ENCODE measurements at places on chromosomes 1 and 21.

DNA sequence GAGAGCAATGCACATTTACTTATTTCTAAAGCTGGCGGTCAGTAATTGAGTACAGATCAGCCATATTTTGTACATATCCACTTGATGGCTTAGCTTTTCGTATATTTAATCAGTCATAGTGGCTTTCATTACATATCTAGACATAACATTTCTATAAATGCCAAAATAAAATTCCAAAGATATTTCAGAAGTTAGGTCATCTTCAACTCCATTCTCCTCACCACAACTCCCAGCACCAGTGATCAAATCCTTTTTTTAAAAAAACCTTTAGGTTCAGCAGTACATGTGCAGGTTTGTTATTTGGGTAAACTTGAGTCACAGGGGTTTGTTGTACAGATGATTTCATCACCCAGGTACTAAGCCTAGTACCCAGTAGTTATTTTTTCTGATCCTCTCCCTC, 53.9 kb upstream of the GNG4 start:
- DNase-seq = no peak

DNA sequence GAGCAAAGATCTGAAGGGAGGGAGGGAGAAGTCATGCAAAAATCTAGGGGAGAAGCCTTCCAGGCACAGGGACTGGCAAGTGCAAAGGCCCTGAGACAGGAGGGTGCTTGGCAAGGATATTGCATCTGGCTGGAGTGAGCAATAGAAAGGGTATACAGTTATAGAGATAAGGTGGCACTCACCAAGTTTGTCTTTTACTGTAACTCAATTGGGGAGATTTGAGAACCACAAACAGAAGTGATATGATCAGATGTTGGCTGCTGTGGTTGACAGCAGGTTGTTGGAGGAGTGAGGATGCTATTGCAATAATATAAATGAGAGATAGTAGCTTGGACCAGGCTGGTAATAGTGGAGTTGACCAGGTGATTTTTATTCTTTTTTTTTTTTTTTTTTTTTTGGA, 25.6 kb downstream of the MCOLN3 start:
- DNase-seq = no peak

GRCh38 chr1:27724961-27725373, 794 bp upstream of the FAM76A start:
- peak; percentile 75 for DNase-seq

DNA sequence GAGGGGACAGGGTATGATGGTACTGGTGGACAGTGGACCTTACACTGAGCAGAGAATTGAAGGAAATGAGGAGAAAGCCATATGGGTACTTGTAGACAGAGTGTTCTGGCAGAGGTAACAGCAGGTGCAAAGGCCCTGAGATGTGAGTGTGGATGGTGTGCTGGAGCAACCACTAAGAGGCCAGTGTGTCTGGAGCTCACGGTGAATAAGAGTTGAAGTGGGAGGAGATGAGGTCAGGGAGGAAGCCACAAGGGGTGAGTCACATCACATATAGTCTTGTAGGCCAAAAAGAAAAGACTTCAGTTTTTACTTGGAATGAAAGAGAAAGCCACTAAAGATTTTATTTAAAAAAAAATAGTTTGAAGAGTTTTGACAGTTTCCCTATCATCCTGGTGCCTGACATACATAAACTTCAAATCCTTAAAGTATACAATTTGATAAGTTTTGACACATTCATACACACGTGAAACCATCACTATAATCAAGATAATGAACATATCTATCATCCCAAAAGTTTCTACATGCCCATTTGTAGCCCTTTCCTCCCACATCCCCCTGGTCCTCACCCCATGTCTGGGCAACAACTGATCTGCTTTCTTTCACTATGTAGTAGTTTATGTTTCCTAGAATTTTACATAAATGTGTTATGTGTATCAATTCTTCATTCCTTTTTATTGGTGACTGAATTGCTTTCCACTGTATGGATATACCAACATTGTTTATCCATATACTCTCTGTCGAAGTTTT, 148.4 kb downstream of the GPATCH2 start:
- DNase-seq = no peak

DNA sequence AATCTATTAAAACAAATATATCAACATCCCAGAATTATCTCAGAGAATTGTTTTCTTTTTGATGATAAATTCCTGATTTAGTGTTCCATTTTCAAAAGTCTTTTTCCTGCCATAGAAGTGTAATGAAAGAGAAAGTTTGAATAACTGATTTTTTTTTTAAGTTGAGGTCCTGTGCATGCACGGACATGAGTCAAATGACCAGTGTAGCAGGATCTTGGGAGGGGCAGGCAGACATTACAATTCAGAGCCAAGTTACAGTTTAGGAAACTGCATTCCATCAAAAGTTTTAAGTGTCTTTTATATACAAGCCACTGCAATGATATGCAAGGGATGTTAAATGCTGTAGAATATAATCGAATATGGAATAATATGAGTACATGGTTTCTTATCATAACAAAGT, 227.5 kb downstream of the HMCN1 start:
- no peak for DNase-seq

- DNase-seq = no peak
Measured at GRCh38 chr1:97764991-97765390, 155.8 kb downstream of the DPYD start.

GRCh38 chr1:201562257-201562656, 23.3 kb downstream of the NAV1 start:
- DNase-seq = no peak

GRCh38 chr1:156571919-156572662, at the start of gene IQGAP3:
Gene IQGAP3, minus strand, starts transcription at chr1:156572565. Its CDS starts 36 bp downstream, at chr1:156572529.
- DNase-seq = peak; percentile 92

DNA sequence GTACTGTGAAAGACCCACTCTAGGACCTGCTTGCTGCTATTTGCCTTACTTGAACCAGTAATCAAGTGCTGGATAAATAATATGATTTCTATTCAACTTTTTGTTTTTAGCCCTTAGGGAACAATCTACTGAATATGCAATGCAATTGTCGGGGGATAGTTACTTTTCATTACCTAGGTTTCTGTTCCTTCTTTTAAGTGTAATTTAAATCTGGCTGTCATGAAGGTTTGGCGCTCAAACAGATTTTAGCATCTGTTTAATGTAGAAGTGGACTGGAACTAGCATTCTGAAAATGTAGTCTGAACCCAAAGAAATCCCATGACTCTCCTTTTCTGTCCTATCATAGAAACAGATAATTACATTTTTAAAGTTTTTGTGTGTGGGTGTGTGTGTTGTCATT, 4.8 kb downstream of the MGST3 start:
- no peak for DNase-seq

DNA sequence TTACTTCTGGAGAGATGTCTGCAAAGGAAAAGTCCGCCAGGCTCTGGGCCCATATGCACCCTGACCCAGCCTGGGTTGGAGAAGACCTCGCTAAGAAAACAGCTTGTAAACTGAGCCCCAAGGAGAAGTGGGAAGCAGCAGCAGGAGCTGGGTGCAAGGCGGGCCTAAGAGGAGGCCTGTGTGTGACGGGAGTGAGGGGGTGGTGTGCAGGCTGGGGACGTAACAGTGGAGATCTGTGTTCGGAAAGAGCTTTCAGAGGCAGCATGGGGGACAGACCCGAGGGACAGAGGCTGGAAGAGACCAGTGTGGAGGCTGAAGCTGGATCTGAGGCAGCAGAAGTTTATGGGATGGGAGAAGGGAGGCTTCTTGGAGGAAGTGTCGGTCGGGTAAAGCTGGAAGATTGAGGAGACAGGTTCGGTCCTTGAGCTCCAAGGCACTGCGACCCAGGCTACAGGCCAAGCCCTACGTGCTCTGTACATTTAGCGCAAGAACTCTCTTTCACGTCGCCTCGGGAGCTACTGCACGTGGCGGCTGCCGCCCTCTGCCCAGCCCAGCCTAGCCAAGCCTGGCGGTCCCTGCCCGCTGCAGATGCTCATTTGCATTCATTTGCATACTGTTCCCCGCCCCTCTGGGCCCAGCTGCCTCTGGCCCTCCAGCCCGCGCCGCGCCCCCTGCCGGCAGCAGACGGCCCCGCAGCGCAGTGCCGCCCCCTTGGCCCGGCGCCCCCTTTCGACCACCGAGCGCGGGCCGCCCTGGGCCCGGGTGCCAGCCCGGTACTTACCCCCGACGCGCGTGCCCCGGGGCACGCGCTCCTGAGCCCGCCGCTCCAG, 6.3 kb downstream of the HPCA start:
- peak; percentile 41 for DNase-seq

- no peak for DNase-seq
Measured at GRCh38 chr1:34460193-34460592, 283.5 kb downstream of the C1orf94 start.

DNA sequence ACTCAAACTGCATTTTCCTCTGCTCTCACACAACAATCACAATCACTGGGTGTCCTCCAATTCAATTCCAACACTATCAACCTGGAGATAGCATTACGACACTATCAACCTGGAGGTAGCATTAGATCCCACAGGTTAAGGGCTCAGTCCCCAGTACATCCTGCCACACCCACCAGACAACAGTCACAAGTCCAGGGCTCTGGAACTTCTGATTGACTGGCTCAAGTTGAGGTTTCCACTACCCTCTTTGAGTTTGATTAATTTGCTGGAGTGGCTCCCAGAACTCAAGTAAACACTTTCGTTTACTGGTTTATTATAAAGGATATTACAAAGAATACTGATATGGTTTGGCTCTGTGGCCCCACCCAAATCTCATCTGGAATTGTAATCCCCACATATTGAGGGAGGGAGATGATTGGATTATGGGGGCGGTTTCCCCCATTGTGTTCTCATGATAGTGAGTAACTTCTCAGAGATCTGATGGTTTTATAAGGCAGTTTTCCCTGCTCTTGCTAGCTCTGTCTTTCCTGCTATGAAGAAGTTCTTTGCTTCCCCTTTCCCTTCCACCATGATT, 49.6 kb upstream of the ARHGAP29 start:
- no peak for DNase-seq

- peak; percentile 83 for DNase-seq
Measured at GRCh38 chr1:53739109-53739681, at the start of gene GLIS1. Gene GLIS1, minus strand, starts transcription at chr1:53739164. Its CDS starts 1,100 bp downstream, at chr1:53738064.

GRCh38 chr1:234520908-234521817, 42.2 kb upstream of the TARBP1 start:
- DNase-seq = no peak

GRCh38 chr1:53592521-53592982, 133.4 kb downstream of the DMRTB1 start:
- DNase-seq = peak; percentile 55

DNA sequence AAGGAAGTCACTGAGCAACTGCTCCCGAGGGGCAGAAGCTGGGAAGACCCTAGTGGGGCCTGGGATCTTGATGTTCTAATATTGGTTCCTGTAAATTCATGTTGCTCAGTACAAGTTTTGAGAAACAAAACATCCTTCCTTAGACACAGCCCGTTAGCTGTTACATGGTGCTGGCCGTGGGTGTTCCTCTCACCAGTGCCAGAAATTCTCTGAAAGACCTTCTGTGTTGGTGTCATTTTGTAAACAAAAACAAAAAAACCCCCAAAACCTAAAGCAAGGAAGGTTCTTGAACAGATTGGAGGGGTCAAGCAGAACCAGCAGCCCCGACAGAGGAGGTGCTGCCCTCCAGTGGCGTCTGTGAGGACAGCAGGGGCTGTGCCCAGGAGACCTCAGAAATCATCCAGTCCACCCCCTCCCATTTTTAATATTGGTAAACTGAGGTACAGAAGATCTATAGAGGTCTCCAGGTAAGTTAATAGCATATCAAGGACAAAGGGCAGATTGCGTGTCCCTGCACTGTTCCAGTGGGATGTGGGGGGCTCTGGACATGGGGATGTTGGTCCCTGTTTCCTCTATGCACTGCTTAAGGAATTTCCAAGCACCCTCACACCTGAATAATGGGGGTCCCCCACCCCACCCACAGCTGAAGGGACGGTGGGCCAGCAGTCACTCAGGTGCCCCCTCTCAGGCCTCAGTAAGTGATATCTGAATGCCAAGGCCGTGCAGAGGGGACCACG, 38.2 kb downstream of the SLC2A7 start:
- peak; percentile 73 for DNase-seq

DNA sequence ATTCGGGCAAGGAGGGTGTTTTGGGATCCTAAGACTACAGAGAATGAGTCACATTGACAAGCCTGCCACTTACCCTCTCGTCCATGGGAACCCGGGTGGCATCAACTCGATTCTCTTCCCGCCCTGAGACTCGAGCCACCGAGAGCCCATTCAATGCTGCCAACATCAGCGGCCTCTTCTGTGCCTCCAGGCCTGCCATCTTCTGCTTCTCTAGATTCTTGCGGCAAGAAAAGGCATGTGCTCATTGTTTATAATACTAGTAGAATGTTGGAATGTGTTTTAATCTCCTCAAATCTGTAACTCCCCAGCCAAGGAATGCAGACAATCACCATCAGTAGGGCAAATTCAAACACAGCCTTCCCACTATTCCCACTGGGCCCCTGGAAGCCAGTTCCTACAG, 96.9 kb downstream of the SMYD2 start:
- no peak for DNase-seq

DNA sequence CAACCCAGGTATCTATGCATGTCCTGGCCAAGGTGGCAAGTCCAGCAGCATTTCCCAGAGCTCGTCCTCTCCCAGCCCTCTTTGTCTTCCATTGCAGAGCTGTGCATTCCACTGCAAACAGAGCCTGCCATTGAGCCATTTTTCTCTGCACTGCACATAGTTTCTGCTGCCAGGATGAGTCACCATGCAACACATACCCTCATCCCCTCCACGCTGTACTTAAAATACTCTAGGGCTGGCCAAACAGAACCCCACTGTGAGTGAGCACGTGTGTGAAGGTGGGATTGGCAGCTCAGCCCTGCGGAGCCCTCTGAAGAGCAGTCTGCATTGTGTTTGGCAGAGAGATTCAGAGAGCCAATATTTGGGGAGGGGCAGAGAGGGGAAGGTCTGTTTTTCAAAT, 3.9 kb upstream of the ATP1B1 start:
- DNase-seq = peak; percentile 51

- DNase-seq = no peak
Measured at GRCh38 chr1:1895456-1896336, 4.8 kb upstream of the GNB1 start.

- DNase-seq = no peak
Measured at GRCh38 chr1:219124163-219124562, 49.5 kb upstream of the LYPLAL1 start.

DNA sequence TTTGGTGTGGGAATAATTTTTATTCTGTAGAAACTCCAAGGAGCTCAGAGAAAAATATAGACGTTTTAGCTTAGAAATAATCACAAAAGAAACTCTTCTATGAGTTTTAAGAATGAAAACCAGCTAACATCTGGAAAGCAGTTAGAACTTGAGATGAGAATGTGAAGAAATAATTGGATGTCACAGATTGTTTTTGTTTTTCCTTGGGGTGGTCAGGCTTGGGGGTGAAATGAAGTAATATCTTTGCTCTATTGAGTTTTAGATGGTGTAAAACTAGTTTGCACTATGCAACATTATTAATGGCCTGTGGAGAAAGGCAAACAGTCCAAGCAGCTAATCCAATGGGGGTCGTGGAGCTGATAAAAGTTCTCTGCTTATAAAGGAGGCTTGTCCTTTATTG, 101.2 kb downstream of the FMN2 start:
- no peak for DNase-seq

DNA sequence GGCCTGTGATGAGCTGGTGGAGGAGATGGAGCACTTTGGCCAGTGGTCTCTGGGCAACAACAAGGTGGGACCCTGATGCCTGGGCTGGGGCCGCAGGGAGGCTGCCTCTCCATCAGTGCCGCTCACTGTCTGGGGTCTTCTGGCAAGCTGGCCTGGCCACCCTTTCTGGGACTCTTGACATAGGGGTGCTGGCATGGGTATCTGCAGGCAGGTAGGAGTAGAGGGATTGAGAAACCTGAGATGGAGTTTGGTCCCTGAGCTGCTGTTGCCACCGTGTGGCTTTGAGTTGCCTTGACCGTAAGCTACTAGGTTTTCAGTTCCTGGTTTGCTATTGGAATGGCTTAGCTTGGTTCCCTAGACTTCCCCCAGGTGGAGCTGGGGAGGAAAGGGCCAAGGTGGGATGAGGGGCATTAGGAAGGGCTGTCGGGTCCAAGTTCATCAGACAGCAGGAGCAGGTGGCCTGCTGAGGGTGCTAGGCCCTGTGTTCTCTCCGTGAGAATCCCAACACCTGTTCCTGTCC, 13.2 kb upstream of the MFN2 start:
- DNase-seq = no peak

Data from aorta (tissue), 5 donors.